ENCODE measurements at places on chromosomes 1 and 21. TPM values are rescaled to one million over a fixed set of nuclear protein-coding genes. Genes with fewer than 3 reads are reported as not detected.

NBPF20 gene
- 1.2 TPM for total RNA-seq

KLHDC9 gene
- 10.7 TPM for total RNA-seq

SYNC gene
- total RNA-seq: 18.2 TPM

AADACL4 gene
- not detected for total RNA-seq

TMPRSS3 gene
- total RNA-seq: not detected

GUCA2A gene
- not detected for total RNA-seq

OLIG1 gene
- total RNA-seq: 0.32 TPM

SYPL2 gene
- 28.9 TPM for total RNA-seq

GPN2 gene
- 23.4 TPM for total RNA-seq

PANK4 gene
- total RNA-seq: 37.1 TPM

DNA sequence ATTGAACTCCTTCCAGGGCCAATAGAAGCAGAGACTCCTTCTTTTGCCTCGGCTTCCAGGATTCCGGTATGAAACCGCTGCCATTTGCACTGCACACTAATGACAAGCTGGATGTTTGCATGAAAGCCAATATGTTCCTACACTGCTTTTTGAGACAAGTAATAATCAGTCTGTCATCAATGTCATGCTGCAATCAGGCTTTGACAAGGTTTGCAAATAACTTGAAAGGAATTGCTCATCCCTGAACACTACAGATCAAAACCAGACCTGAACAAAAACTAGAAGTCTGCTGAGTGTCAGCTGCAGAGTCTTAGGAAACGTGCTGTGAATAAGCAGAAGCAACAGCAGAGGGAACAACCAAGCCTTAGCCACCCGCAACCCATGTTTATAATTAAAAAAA lies 720.7 kb upstream of the CXADR start:
- DNase-seq: no peak

DNA sequence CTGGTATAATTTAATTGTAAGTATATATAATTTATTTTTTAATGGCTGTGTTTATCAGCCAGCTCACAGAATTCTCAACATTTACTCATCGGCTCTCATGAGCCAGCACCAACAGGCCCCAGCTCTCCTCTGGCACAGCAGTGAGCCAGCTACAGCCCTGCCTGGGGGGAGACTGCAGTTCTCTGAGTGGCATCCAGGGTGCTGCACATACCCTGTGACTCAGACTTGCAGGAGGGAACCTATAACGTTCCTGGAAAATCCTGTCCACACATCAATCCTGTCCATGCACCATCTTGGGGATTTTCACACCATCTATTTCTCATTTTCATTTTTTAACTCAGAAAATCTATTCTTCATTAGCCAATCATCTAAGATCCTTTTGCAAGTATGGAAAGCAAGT lies 36.5 kb downstream of the FHAD1 start:
- DNase-seq: no peak

DNA sequence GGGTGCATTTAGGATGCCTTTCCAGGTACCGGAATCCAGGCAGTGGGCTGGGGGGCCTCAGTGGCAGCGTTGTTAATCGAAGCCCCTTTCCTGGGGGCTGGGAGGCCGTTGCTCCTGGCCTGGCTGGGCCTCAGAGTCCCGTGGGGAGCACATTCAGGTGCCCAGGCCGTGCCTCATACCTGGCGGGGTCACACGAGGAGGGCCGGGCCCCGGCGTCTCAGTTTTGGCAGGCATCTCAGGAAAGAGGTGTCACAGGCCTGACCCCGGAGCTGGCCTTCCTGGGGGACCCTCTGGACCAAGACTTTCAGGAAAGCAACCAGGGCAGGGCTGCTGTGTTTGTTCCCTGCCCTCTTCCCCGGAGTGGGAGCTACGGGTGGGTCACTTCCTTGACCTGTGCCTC lies 4.1 kb downstream of the NBL1 start:
- no peak for DNase-seq

- DNase-seq: no peak
Observed at GRCh38 chr1:154547105-154547732, 11.2 kb downstream of the UBE2Q1 start.

DNA sequence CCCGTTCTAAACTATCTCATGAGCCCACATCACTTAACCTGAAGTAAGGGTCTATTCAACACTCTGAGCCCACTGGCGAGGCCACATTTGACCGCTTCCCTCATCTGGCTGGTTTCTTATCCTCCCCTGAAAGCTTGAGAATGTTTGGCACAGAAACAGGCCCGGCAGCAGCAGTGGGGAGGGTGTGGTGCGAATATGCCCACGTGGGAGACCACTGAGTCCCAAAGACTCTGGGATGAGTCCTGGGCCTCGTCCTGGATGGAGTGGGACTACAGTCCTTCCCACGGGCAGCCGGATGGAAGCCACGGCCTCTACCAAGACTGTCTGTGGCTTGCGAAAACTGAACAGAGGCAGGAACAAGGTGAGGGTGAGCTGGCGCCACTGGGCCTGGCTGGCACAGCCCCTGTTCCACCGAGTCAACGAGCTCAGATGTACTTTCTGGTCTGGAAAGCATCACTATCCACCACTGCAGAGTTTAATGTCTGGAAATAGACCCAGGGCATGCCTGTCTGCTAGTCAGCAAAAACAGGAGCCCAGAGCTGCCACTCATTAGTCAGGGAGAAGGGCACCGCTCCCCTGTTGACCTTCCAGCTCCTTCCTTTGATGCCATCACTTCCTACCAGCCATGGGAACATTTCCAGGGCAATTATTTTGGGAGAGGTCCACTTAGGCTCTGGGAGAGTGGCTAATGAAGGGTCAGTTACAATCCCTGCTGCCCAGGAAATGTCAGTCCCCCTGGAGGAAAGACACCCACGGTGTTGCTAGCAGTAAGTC lies 386.6 kb downstream of the MATN1 start:
- DNase-seq: no peak

- no peak for DNase-seq
Observed at GRCh38 chr1:153394391-153394790, 3.5 kb upstream of the S100A8 start.

GRCh38 chr1:63674238-63674864 lies 81.1 kb downstream of the PGM1 start:
- no peak for DNase-seq

DNA sequence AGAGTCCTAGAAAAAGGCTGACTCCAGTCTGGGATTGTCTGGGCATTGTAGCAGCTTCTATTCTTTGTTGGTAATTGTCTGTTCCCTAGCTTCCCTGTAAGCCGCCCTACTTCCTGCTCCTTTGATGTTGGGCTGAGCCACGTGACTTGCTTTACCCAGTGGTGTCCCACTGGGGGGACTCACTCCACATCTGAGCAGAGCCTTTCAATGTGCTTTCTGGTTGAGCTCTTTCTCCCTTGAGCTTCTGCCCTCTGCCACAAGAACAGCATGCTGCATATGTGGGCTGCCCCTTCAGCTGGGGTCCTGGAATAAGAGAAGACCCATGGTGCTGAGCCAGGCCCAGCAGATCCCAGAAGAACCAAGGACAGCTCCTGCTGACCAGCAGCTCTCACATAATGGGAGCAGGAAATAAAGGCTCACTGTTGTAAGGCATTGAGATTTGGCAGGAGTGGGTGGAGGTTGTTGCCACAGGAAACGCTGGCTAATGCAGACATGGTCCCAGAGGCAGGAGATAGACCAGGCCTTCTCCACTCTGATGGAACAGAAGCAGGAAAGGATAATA lies 276.3 kb upstream of the GJB5 start:
- DNase-seq: no peak

DNA sequence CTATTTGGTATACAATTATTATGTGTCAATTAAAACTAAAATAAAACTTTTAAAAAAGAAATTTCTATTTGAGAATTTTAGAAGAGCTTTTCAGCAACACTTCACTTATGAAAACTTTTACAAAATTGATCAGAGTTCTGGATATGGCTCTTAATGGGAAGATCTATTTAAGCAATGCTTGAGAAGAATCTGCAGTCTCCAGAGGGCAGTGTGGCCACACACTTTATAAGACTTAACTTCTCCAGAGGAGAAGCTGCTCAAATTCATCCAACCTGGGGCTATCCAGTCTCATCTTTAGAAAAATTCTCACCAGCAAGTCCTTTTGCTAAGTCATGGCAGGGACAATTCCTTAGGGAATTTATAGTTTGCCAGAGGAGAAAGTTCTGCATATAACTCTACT lies 25.2 kb upstream of the AGO1 start:
- no peak for DNase-seq

- DNase-seq: no peak
Observed at GRCh38 chr1:243597383-243597782, 252.7 kb downstream of the AKT3 start.

GRCh38 chr1:46148318-46148717 lies 15.9 kb upstream of the PIK3R3 start:
- DNase-seq: no peak

DNA sequence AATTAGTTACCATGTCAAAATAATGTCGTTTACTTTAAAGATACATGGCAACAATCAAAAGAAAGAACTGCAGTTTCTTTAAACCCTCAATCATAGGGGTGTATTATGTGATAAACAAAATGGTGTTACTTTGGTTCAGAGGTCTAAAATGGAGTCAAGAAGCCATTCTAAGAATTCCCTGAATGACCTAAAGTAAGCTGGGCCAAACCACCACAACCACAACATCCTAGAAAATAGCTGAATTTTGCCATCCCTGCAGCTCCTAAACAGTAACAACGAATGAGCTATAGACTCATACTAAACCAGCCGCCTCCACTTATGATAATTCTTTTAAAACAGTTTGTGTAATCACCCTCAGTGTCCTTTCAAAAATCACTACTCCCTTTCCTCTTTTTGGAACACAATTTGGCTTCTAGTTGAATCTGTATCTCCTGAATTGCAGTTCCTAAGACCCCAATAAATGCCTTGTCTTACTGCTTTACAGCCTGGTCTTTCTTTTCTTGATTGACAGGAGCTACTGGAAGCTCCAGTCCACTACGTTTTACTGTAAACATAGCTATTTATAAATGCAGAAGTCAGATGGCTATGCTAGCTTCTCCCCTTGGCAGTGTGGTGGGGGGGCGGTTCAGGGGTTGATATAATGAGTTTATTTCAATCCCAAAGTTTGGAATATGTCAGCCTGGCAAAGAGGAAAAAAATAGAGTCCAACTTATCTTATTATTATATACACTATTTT lies 84.3 kb downstream of the PLPPR4 start:
- no peak for DNase-seq

GRCh38 chr21:24220446-24220845 lies 1386.8 kb downstream of the MRPL39 start:
- no peak for DNase-seq

DNA sequence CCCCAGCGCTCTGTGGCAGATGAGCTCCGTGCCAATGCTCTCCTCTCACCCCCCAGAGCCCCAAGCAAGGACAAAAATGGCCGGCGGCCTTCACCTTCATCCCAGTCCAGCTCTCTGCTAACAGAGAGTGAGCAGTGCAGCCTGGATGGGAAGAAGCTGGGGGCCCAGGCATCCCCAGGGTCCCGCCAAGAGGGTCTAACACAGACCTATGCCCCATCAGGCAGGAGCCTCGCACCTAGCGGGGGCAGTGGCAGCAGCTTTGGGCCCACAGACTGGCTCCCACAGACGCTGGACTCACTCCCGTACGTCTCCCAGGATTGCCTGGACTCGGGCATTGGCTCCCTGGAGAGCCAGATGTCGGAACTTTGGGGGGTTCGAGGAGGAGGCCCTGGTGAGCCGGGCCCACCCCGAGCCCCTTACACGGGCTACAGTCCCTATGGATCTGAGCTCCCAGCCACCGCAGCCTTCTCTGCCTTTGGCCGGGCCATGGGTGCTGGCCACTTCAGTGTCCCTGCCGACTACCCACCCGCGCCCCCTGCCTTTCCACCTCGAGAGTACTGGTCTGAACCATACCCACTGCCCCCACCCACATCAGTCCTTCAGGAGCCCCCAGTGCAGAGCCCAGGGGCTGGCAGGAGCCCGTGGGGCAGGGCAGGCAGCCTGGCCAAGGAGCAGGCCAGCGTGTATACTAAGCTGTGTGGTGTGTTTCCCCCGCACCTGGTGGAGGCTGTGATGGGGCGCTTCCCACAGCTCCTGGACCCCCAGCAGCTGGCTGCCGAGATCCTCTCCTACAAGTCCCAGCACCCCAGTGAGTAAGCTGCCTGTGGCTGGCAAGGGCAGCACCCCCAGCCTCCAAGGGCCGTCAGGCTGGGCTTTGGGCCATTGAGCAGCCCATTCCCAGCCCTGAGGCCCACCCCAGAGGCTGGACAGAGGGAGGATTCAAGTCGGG lies 8.7 kb downstream of the ZC3H12A start:
- DNase-seq: no peak

GRCh38 chr1:244807138-244807537 lies 28.3 kb upstream of the COX20 start:
- DNase-seq: no peak

DNA sequence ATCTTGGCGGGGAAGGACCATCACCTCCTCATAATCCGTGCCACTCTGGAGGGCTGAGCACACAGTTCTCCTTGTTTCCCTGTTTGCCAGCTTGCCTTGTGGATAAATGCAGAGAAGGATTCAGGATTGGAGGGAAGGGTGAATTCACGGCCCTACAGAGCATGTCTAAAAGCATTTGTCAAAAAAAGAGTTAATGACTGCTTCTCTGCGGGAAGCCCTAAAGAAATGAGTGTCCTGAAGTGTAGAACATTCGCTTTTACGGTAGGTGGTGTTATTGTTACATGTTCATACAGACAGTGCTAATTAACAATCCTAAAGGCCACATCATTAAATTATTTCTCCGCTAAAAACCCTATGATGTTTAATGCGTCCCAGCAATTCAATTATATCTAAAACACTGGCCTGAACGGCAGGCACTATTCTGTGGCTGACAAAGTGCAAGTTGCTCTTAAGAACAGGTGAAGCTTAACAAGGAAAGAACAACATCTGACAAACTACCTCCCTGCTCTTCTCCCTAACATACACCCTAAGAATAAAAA lies 112.3 kb upstream of the NFIA start:
- DNase-seq: no peak

GRCh38 chr1:36382231-36382630 lies 3.5 kb downstream of the STK40 start:
- DNase-seq: no peak

GRCh38 chr1:22915231-22915630 lies 57.4 kb downstream of the LACTBL1 start:
- no peak for DNase-seq

- DNase-seq: no peak
Observed at GRCh38 chr1:224454402-224455055, 19.9 kb upstream of the WDR26 start.

GRCh38 chr1:222946436-222946835 lies 131.6 kb downstream of the DISP1 start:
- DNase-seq: no peak

GRCh38 chr1:147077936-147078605 lies 94.2 kb downstream of the PRKAB2 start:
- DNase-seq: no peak

DNA sequence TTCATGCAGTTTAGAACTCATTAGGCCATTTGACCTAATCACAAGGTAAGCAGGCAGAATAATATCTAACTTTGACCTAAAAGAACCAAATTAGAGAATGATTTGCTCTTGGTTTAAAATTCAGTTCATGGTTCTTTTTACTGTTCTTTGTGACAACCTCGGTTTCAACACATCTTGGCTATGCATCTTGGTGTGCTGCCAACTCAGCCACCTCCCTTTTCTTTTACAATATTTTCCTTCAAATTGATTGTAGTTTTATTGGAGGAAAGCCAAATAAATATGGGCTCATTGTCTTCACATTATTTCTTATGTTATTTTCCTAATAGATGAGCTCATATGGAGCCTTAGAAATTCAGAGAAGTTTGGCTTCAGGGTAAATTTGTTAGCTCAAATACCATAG lies 338.3 kb downstream of the SIPA1L2 start:
- no peak for DNase-seq

GRCh38 chr1:215911406-215911968 lies 344.4 kb downstream of the KCTD3 start:
- DNase-seq: no peak

- DNase-seq: no peak
Observed at GRCh38 chr1:183483224-183483623, 10.9 kb downstream of the SMG7 start.
